ENCODE measurements at places on chromosomes 4 and X.
A peak's percentile ranks its signal among the peaks of the same experiment; 100 is the strongest.

GRCh38 chr4:155025762-155026457, 182.5 kb upstream of the NPY2R start:
- DNase-seq = peak; percentile 52

- DNase-seq = no peak
Observed at GRCh38 chr4:114296126-114296525, 302.5 kb upstream of the UGT8 start.

DNA sequence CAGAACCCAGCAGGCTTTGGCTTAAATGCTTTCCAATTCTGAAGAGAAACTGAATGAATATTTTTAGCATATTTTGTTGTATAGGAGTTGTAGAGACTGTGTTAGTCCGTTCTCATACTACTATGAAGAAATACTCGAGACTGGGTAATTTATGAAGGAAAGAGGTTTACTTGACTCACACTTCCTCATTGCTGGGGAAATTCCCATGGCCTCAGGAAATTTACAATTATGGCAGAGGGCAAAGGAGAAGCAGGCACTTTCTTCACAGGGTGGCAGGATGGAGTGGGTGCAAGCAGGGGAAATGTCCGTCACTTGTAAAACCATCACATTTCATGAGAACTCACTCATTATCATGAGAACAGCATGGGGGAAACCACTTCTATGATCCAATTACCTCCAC, 291.7 kb downstream of the PACRGL start:
- no peak for DNase-seq

GRCh38 chr4:166724369-166724768, 509.9 kb downstream of the SPOCK3 start:
- DNase-seq = no peak

GRCh38 chr4:118773429-118773792, 62.5 kb downstream of the SEC24D start:
- no peak for DNase-seq

- no peak for DNase-seq
Observed at GRCh38 chrX:121323337-121323736, 275.9 kb downstream of the GLUD2 start.

All from right lobe of liver (tissue), 6 donors.